ENCODE measurements at places on chromosomes 3 and 15.

GRCh38 chr3:40557575-40558161 is 32.9 kb downstream of the ZNF621 start:
- DNase-seq = no peak

DNA sequence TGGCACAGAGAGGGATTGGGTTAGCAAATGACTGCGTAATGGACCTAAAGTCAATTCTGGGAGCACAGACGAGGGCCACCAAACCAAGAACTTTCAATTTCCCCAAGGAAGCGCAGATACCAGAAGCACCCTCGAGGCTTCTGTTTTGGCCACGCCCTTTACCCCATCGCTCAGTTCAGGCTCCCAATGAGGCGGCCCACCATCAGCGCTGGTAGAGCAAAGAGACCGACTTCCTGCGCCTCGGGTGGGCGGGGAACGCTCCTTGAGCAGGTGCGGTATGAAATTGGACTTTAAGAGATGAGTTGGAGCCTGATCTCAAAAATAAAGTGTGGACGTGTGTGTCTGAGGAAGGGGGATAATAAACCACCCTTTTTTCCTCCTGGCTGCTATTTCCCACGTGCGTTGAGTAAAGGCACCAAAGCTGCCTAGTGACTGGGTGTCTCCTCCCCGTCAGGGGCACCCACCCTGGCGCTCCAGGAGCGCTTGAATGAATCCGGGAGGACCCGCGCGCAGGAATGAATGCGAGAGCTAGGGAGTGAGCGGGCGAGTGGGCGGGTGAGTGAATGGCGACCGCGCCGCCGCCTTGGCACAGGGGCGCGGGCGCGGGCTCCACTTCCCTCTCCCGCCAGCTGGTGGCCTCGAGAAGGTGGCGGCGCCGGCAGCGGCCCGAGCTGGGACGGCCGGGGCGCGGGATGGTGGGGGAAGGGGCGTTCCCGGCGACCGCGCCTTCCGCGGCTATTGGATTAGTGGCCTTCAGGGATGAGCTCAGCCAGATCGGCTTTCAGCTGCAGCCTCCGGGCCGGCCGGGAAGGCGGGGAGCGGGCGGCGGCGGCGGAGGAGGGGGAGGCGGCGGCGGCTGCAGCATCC is at the start of gene SPSB4:
SPSB4 (plus strand) TSS at position 772 of the 867 bp plus-strand sequence. CDS start 14,758 bp downstream, outside the sequence.
- DNase-seq = no peak

- DNase-seq = peak; percentile 55
Observed at GRCh38 chr3:150739200-150739863, 23.6 kb downstream of the SIAH2 start.

DNA sequence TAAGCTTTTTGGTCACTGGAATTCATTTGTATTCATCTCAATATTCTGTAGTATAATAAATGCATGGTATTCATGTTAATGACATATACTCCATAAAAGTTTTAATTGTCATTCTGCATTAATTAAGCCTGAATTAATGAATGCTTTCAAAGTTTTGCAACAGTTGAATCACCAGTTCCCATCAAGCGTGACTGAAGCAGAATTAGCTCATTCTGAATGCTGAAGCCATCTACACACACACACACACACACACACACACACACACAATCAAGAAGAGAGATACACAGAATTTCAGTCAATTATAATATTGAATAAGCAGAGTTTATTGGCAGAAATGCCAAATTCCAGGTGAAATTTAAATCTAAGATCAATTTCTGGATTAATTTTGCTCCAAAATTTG is 252.1 kb upstream of the KCNMB2 start:
- no peak for DNase-seq

GRCh38 chr3:42839616-42840015 is 30.4 kb downstream of the ACKR2 start:
- peak; percentile 86 for DNase-seq

DNA sequence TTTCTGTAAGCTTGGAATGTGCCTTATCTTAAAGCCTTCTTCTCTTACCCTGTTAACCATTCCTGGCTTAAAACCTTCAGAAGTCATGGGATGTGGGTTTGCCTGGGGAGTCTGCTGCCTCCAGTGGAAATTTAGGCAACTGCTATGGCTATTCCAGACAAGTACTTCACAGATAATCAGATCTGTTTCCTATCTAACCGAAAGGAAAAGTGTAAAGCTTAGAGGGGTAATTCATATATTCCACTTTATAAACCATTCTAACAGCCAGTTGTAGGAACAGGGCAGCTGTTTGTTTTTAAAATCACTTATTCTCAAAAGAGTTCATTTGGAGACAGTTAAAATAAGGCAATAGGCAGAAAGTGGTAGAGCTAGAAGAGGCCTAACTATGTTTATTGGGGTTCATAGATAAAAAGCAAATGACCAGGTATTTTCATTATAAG is 219.9 kb downstream of the TCF12 start:
- DNase-seq = peak; percentile 13

- no peak for DNase-seq
Observed at GRCh38 chr3:127289706-127290575, 2.1 kb upstream of the PRR20G start.

DNA sequence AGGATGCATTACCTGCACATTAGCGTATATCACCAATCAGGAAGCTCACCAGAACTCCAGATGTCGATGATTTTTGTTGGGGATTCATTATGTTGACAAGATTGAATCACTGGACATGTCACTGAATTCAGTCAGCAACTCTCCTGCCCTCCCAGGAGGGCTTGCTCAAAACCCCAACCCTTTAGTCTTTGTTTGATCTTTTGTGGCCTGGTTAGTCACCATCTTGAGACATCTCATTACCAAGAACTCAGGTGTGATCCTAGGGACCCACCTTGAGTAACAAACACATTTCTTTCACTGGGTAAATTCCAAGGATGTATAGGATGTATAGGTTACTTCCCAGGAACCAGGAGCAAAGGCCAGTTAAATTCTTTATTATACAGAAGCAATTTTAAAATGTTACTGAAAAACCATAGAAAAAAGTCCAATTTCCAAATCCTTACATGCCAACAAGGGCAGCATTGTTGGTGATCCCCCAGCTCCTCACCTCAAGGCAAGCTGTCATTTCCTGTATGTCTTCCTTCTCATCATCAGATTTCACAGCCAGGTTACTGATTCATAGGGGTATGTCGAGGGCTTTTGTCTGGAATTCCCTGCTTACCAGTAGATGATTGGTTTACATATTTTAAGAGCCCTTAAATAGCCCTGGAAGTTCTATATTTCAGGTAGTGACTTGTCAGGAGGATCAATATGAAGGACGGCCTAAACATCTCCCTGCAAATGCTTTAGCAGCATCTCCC is 11.7 kb downstream of the SNRPN start:
- DNase-seq = no peak
